ENCODE measurements at places on chromosomes 13 and 19. TPM values are rescaled to one million over a fixed set of nuclear protein-coding genes. Genes with fewer than 3 reads are reported as not detected.
A peak's percentile ranks its signal among the peaks of the same experiment; 100 is the strongest.

- DNase-seq = peak; percentile 59
Observed at GRCh38 chr19:17654993-17655392, 33.2 kb downstream of the UNC13A start.

GRCh38 chr13:32587011-32587810 lies 959 bp downstream of the PDS5B start:
- peak; percentile 44 for DNase-seq

- DNase-seq = no peak
Observed at GRCh38 chr13:112947796-112948195, 21.2 kb upstream of the MCF2L start.

- DNase-seq = no peak
Observed at GRCh38 chr19:41525989-41526388, 50.0 kb upstream of the CEACAM21 start.

- no peak for DNase-seq
Observed at GRCh38 chr13:51229101-51229719, 7.0 kb downstream of the FAM124A start.

- DNase-seq = no peak
Observed at GRCh38 chr13:89951341-89951740, 1396.1 kb upstream of the MIR17HG start.

GRCh38 chr13:76016799-76017400 lies 380.8 kb downstream of the LMO7 start:
- DNase-seq = peak; percentile 67

- DNase-seq = no peak
Observed at GRCh38 chr19:7661744-7662538, 6.9 kb upstream of the RETN start.

- peak; percentile 67 for DNase-seq
Observed at GRCh38 chr13:45472171-45472705, 7.5 kb downstream of the COG3 start.

DNA sequence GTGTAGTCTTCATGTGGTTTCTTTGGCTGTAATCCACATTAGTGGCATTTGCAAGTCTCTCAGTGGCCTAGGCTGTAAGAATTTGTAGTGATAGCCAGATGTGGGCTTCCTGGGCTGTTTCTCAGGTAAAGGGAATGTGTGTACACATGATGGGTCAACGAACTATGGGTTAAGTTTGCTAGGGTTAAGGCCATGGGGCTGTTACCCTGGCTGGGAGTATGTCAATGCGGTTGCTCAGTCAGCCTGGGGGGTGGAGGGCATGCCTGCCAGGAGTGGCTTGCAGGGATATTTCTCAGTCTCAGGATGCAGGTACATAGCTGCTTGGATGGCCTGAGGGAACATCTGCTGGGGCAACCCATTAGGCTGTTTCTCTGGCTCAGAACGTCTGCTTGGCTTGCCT lies 13.4 kb downstream of the CYSLTR2 start:
- no peak for DNase-seq

DNA sequence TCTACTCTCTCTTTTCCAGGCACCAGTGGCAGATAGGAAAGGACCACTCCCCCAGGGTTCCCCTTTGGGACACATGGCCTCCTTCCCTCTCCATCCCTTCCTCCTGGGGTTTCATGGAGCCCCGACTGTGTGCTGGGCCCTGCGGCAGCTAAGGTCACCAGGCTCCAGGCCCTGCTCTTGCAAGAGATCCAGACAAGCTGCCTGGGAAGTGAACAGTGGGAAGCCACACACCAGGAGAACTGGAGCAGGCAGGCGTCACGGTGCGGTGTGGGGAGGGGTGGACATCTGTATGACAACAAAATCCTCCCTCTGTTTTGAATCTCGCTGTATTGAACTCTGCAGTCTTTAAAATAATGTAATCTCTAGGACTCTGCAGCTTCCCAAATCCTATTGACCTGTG lies 330.1 kb downstream of the UQCRFS1 start:
- DNase-seq = no peak

DNA sequence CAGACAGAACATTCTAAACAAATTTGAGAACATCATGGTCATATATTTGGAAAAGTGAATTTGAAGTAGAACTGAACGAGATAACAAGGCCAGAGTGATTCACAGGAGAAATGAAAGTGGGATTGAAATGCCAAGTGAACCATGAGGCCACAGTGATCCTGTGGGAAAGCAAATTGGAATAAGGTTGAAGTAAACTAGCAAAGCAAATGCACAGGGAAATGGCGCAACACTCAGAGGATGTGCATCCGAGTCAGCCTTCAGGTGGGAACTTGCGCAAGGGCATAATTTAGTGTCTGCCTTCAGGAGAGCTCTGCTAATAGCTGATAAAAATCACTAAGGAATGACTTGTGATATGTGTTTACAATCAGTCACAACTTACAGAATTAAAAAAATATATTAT lies 696.6 kb downstream of the LIG4 start:
- no peak for DNase-seq

The SNRPD2 gene
- total RNA-seq = 631 TPM

The ACTMAP gene
- 0.86 TPM for total RNA-seq

The ZNF610 gene
- total RNA-seq = 0.29 TPM

The SLC25A41 gene
- total RNA-seq = not detected

The DMKN gene
- total RNA-seq = 144 TPM

All from PC-3 (cell line).